ENCODE measurements at places on chromosomes 2 and 18.
A peak's percentile ranks its signal among the peaks of the same experiment; 100 is the strongest.

DNA sequence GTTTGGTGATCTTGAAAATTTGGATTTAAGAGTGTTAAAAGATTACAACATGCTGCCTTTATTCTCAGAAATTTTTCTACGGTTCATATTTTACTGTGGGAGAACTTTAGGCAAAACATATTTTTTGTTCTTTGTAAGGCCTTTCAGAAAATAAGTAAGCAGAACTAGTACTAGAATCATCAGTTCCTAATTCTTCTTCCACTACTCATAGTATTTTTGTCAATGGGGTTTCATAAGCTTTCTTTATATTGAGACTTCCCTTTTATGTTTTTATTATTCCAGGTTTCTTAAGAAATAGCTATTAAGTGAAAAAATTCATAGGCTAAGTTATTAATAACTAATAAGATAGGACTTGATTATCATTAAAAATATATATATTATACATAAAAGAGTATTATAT lies 12.4 kb downstream of the UGGT1 start:
- DNase-seq = no peak

- DNase-seq = no peak
Observed at GRCh38 chr18:63981719-63982118, 11.8 kb downstream of the SERPINB8 start.

DNA sequence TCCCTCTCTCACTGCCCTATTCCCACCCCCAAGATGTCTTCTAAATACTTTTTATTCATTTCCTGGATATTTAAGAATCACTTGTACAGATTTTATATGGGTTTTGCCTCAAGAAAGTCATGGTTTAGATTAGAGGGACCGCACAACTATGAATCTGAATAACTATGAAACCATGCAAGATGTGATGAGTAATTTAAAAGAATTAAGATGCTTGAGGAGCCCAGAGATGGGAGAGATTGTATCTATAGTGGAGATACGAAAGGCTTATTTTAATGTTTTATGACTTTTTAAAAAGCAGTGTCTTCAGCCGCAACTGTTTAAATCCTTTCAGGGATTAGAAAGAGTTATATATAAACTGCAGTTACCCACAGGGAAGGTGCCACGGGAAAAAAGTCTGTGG lies 324.1 kb downstream of the LPIN1 start:
- DNase-seq = no peak

GRCh38 chr2:51995293-51995692 lies 963.4 kb upstream of the NRXN1 start:
- no peak for DNase-seq

DNA sequence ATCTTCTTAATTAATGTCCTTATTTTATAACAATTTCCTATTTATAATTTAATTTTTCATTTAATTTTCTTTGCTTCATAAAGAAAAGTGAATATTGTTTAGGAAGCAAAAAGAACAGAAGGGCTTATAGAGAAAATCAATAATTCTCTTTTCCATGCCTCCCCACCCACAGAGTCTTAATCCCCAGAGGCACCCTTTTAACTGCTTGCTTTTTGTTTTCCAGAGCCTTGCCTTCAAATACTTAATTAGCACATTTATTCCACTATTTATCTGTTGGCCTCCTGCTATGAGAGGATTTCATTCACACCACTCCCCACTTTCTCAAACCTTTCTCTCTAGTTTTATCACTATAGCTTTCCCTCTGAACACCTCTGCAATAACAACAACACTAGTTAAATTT lies 373.6 kb downstream of the MBD2 start:
- no peak for DNase-seq

- no peak for DNase-seq
Observed at GRCh38 chr18:74430806-74431571, 26.1 kb downstream of the DIPK1C start.

- no peak for DNase-seq
Observed at GRCh38 chr2:56476509-56477071, 292.8 kb downstream of the CCDC85A start.

GRCh38 chr2:224122542-224122941 lies 83.5 kb upstream of the SERPINE2 start:
- DNase-seq = no peak

GRCh38 chr2:238251986-238252385 lies 12.1 kb upstream of the HES6 start:
- DNase-seq = no peak

DNA sequence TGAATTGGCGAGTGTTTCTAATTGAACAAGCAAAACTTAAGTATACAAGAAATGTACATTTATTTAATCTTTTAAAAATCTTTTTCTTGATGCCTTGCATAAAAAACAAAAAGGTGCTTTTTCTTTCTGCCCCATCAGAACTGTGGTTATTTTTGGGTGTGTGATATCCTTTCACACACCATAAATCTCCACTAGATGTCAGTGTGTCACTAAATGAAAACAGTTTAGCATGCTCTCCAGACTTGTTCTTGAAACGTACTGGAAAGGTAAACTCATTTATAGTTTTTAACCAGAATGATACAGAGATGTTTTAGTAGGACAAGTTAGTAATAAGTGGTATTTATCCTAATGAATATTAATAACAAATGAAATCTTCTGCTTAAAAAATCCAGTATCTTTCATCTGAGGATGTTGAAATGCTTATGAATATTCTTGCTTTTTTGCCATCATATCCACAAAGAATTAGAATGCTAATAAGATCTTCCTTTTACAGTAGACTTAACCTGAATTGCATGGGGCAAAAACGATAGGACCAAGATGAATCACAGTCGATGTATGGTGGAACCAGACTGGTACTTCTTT lies 96.8 kb downstream of the UBE2E3 start:
- DNase-seq = peak; percentile 61

- no peak for DNase-seq
Observed at GRCh38 chr2:140797718-140798117, 1333.1 kb downstream of the LRP1B start.

GRCh38 chr2:99662761-99663341 lies 173.0 kb upstream of the REV1 start:
- peak; percentile 18 for DNase-seq

- no peak for DNase-seq
Observed at GRCh38 chr18:77608807-77609206, 359.2 kb downstream of the GALR1 start.

- no peak for DNase-seq
Observed at GRCh38 chr2:853203-853870, 97.3 kb upstream of the SNTG2 start.

DNA sequence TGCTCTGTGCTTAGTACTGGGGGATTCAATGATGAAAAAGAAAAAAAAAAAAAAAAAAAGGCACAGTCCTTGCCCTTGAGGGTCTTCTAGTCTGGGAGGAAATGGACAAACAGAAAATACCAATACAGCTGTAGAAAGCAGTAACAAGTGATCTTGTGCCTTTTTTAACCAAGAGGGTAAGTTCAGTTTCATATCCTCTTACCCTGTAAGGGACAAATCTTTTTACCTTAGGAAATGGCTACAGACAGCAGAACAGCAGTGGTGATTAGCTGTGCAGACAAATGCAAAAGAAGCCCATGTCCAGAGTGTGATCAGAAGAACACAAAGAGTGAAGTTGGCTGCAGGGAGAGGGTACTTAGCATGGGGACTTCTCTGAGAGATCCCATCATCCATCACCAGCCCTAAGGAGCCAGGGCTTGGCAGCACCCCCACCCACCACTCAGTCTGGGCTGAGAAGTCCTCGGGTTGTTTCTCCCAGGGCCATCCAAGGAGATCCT lies 102.9 kb downstream of the ALPK2 start:
- DNase-seq = no peak

DNA sequence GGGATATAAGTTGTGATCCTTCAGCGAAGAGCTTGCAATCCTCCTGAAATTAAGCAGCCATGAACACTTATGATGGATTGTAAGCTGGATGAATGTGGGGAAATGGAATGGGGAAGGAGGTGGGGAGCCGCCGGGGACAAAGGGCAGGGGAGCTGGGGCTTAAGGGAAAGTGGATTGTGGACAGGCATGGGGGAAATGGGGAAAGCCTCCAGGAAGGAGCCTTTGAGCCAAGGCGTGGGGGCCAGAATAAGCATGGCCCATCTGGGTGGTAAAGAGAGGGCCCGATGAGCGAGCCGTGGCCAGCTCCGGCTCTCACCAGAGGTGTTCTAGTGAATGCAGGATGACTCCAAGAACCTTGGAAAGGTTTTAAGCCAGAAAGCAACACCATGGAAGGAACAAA lies 124.0 kb downstream of the SMAD7 start:
- DNase-seq = no peak

DNA sequence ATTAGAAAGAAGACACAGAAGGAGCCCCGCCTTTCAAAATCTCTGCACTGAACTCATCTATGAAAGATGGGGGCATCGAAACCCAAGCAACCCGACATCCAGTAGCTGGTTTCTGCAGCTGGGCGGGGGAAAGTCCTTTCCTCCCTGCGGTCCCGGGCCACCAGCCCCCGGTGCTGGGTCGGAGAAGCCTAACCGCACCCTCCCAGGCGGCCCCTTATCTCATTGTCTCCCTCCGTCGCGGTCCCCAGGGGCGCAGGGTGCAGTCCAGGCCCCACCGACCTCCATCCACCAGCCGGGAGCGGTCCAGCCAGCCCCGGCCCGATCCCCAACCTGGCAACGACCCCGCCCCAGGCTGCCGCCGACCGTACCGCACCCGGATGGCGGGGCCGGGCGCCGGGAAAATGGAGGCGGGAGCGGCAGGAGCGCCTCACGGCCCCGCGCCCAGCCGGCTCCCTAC lies 452 bp downstream of the RAPH1 start:
- no peak for DNase-seq

DNA sequence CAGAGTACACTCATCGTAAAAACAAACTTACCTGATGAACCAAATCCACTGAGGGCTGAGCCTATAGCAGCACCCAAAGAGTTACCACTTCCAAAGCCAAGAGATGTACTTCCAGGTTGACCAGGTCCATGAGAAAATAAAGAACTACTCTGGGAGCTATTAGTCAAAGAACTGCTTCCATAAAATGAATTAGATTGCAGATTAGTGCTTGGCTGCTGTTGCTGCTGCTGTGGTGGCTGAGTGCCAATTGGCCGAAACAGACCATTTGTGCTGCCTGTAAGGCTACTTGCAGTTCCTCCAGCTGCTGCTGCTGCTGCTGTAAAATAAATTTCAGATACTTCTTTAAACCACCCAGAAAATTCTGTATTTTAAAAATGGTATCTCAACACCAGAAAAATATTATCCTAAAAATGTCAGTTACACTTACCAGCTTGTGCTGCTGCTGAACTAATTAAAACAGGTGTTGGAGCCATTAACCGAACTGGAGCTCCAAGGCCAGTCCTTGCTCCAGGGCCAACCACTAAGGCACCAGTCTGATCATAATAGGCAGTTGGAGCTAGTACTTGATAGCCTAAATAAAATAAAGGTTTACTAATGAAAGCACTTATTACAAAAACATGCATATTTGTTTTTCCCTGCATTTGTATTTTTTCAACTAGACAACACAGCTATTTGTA lies 58.1 kb upstream of the SDC1 start:
- DNase-seq = peak; percentile 88

DNA sequence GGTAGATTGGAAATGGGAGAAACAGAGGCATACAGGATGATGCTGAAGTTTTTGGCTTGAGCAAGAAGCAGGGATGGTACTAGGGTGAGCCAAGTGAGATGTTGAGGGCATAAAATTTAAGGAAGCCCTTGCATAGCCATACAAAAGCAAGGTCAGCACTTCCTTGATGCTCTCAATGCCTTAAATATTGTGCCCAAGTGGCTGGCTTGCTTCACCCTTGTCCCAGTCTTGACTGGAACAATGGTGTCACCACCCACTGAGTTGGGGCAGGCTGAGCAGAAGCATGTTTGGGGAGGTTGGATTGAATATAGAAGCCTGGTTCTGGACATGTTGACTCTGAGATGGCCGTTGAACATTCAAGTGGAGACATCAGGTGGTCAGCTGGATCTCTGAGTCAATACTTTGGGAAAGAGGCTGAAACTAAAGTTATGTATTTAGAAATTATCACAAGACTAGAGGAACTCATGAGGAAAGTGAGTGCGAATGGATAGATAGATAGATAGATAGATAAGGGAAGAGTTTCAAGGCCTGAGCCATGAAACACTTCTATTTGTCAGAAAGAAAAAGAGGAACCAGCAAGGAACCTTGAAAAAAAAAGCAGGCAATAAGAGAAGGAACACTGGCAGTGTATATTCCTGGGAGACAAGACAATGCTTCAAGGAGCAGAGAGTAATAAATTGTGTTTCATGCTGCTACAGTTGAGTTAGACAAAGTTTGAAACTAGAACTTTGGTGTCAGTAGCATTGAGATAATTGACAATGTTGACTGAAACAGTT lies 43.0 kb upstream of the HNMT start:
- no peak for DNase-seq

DNA sequence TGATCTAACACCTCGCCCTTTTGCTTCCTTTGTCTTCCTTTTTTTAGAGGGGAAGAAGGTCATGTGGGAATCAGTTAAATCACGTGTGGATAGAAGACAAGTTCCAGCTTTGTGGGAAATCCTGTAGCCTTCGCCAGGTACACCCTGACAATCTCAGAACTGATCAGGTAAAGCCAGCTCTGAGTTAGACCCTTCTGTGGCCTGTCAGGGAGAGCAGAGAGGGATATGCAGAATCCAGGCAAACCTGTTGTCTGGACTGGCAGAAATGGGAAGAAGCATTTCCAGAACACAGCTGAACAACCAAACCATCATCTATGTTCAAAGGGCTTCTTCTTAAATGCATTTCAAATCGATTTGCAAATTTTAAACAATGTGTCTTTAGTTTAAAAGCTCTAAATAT lies 247.4 kb upstream of the FN1 start:
- DNase-seq = no peak

GRCh38 chr2:161415034-161415986 lies 787 bp upstream of the TBR1 start:
- DNase-seq = peak; percentile 55

- no peak for DNase-seq
Observed at GRCh38 chr2:12715258-12716031, 1.3 kb upstream of the TRIB2 start.

GRCh38 chr18:7856116-7856515 lies 289.0 kb downstream of the PTPRM start:
- DNase-seq = no peak

- DNase-seq = no peak
Observed at GRCh38 chr2:127651971-127652550, 6.1 kb downstream of the GPR17 start.

DNA sequence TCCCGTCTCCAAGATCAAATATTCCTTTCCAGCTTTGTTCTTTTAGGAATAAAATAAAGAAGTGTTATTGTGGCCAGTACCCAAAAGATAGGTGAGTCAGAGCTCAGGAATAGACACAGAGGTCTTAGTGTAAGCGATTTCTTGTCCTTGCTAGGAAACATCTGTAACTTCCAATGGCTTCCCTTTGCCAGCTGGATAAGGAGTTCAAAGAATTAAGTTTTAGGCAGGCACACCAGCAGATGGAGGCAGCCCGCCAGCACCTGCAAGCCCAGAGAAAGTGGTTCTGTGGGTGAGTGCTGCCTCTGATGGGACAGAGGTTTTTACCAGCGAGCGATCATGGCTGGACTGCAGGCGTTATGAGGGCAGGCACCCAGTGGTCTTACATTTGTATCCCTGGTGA lies 125.4 kb downstream of the MGAT5 start:
- DNase-seq = no peak

DNA sequence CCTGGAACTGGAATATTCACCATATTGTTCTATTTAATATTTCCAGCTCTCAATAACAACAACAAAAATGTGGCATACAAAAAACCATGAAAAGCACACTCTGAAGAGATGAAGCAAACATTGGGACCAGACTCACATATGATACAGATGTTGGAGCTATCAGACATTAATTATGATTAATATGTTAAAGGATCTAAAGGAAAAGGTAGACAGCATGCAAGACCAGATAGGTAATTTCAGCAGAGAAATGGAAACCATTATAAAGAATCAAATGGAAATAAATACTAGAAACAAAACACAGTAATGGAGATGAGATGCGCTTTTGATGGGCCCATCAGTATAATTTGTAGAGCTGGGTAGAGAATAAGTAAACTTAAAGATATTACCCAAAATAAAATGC lies 50.9 kb upstream of the MGAT4A start:
- no peak for DNase-seq
